ENCODE measurements at places on chromosomes 6 and 20. TPM values are rescaled to one million over a fixed set of nuclear protein-coding genes. Genes with fewer than 3 reads are reported as not detected.

DCBLD1 gene
- not detected for polyA plus RNA-seq

ETV7 gene
- not detected for polyA plus RNA-seq

NNAT gene
- polyA plus RNA-seq, result 42.2 TPM

FKBP1C gene
- 0.38 TPM for polyA plus RNA-seq

E2F1 gene
- not detected for polyA plus RNA-seq

SIRPB1 gene
- polyA plus RNA-seq, result 5.8 TPM

BANF2 gene
- polyA plus RNA-seq, result 21.1 TPM

PROKR2 gene
- not detected for polyA plus RNA-seq

RAD21L1 gene
- polyA plus RNA-seq, result not detected

TCP11 gene
- polyA plus RNA-seq, result 0.94 TPM

RNASET2 gene
- 12.7 TPM for polyA plus RNA-seq

RSPO3 gene
- 69.2 TPM for polyA plus RNA-seq

RBM24 gene
- polyA plus RNA-seq, result not detected

BHLHE23 gene
- not detected for polyA plus RNA-seq

HEY2 gene
- 0.77 TPM for polyA plus RNA-seq

MAPK13 gene
- polyA plus RNA-seq, result 0.69 TPM

SLC17A2 gene
- not detected for polyA plus RNA-seq

ARFGEF3 gene
- polyA plus RNA-seq, result 10.4 TPM

PABPC1L gene
- 1.1 TPM for polyA plus RNA-seq

HLA-DRB5 gene
- polyA plus RNA-seq, result not detected

HLA-DQA2 gene
- not detected for polyA plus RNA-seq
